ENCODE measurements at places on chromosomes 3 and 15.

DNA sequence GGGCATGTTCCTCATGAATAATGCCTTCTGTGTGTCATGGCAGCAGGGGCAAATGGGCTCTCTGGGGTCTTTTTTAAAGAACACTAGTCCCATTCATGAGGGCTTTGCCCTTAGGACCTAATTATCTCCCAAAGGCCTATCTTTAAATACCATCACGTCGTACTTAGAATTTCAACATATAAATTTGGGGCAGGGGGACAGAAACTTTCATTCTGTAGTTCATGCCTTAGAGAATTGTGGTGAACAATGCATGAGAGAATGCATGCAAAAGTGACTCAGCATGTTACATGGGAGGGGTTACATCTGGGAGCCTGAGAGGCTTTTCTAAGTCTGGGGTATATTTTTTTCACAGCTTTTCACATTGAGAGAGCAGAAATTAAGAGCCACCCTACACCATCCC lies 208.5 kb upstream of the ROPN1 start:
- DNase-seq: no peak

GRCh38 chr3:104546301-104546700 lies 820.4 kb upstream of the ALCAM start:
- no peak for DNase-seq

DNA sequence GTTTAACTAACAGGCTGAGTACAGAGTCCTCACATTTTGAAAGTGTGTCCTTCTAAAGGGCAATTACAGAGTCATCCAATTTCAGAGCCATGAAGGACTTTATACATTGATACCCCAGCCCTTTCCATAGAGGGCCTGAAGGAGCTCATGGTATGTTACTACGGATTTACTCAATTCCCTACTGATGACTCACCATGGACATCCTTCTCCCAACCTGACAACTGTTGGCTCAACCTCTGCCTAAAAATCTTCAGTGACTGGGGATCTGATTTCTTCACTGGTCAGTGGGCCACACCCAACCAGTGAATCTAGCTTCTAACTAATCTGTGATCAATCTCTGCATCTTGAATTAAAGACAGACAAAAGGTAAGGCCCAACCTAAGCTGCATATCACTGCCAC lies 963.4 kb upstream of the CFAP20DC start:
- no peak for DNase-seq

- no peak for DNase-seq
Observed at GRCh38 chr3:170868577-170869238, 1.3 kb downstream of the RPL22L1 start.

DNA sequence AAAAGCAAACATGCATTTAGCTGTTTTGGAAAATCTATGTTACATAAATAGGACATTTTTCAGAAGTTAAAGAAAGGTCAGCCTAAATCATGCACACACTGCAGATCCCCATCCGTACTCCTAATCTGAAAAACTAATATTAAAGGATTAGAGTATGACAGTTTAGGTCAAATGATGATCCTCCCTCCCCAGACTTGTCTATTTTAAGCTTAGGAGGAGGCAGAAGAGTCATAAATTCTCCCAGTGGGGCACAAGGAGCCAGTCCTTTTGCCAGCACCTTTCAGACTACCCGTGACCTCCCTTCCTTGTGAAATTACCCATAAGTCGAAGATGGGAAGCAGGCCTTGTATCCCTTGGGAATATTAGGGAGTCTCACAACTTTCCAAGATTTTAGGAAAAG lies 78.0 kb downstream of the TGFBR2 start:
- DNase-seq: no peak

GRCh38 chr3:114900908-114901307 lies 246.2 kb downstream of the ZBTB20 start:
- DNase-seq: no peak

DNA sequence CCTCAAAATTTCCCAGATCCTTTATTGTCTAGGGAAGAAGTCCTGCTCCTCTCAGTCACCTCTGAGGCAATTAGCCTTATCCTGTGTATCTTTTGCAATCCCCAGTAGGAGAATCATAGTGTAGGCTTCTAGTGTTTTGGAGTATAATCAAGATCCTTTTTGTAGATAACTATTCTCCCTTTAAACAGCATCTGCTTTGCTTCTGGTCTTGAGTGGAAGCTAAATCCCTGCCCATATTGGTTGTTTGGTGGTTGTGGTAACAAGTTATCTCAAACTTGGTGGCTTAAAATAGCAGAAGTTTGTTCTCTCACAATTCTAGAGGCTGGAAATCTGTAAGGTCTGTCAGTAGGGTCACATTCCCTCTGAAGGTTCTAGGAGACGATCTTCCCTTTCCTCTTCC lies 217.5 kb upstream of the RASGRP1 start:
- DNase-seq: no peak

GRCh38 chr3:45582430-45582829 lies 12.1 kb upstream of the LIMD1 start:
- no peak for DNase-seq

- no peak for DNase-seq
Observed at GRCh38 chr15:40128766-40129660, 20.3 kb upstream of the BMF start.

GRCh38 chr15:57079931-57080620 lies 161.6 kb downstream of the TCF12 start:
- DNase-seq: no peak

DNA sequence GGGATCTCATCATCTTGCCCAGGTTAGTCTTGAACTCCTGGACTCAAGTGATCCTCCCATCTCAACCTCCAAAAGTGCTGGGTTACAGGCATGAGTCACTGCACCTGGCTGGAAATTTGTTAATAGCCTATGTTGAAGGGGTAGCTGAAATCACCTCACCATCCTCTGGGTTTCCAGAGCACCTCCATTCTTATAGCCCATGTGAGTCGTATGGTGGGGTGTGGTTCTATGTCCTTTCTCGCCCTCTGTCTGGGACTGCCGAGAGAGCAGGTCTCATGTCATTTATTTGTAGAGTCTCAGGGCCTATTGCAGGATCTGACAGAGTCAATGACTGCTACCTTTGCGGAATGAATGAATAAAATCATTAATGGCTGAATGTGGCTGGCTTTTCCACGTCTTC lies 20.9 kb downstream of the CEMIP start:
- no peak for DNase-seq
